Germinal center (tissue), 1 donor: ENCODE measurements at places on chromosomes 4 and X.

DNA sequence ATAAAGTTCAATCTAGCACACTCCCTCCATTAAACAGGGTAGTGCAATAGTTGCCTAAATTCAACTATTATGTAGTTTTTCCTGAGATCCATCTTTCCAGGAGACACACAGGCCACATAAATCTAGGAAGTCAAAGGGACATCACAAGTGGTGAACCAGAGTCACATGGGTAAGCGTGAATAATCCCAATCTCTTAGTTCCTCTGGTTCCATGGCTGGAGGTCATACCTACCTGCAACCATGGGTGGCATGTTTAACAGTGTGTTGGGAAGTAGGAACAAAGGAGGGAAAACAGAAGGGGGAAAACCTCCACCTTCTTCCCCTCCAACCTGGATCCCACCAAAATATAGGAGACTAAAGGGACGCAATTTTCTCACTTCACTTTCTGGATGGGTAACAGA lies 2651.6 kb downstream of the ARAP2 start:
- DNase-seq: no peak

GRCh38 chr4:75099321-75099720 lies 166.4 kb downstream of the PARM1 start:
- DNase-seq: peak; percentile 9

- no peak for DNase-seq
These were observed 23.4 kb downstream of the SEPTIN6 start for GRCh38 chrX:119669424-119670037.

GRCh38 chrX:41320393-41320792 lies 13.6 kb upstream of the DDX3X start:
- DNase-seq: no peak

DNA sequence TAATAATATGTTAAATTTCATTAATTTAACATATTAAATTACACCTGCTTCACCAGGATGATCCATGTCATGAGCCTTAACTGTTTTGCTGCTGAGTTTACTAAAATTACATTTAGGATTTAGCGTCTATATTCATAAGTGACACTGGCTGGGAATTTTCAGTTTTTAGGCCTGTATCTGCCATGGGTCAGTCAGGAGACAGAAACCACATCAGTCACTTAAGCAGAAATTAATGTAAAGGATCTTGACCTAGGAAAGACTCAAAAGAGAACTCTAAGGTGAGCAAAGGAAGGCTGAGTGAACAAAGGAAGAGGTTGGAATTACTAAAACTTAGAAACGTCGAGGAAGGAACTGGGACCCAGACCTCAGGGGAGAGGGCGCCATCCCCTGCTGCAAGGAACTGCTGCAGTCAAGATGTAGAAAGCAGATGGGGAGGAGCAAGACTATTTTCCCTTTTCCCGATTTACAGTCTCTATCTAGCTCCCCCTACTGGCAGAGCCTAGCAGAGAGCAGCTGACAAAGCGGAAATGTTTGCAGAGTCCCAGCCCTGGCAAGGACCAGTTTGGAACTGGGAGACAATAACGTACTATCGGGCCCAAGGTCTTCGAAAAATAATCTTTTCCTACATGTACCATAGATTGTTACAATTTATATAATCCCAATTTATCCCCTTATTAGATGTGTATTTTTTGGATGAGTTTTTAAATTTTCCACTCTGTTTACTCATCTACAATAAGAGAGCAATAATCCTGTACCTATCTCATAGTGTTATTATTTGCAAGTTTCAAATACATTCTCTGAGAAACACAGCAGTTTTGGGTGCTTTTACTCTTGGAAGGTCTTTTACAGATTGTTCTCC lies 22.6 kb upstream of the RBBP7 start:
- peak; percentile 62 for DNase-seq

GRCh38 chrX:10986616-10987015 lies 124.5 kb upstream of the HCCS start:
- DNase-seq: no peak

DNA sequence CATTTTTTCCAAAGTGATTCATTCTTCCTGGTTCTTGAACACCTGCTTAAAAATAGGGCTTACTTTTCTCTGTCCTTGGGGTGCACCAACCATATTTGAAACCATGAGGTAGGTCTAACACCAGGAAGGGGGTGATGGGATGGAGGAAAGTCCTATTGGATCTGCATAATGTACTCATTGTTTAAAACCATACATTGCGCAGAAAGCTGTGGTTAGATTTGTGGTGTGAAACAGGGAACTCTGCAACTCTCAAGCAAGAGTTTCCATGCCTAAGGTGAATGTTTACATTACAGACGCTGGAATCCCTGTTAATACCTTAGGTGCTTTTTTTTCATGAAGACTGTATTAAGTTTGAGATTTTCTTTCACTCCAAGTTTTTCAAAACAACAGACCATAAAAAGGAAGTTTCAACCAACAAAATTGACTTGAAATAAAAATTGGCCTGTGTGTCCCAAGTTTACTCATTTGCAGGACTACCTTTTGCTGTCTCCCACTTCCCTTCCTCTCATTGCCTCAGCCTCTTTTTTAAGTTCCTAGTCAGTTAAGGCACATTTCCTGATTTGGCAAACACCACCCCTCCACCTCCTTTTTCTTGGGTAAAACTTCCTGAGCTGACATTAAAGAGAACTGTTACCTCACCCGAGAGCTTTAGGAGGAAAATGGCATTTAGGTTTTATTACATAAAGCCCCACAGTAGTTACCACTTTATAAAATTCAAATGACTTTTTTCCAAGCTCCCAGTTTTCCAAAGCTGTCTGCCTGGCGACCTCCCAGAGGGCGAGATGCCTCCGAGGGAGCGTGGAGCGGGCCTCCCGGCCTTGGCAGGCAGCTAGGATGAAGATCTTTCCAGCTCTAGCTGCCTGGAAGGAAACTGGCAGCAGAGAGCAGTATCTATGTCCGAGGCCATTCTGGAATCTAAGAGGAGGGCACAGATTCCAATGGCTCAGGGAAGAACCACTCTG lies 47.9 kb upstream of the RBPJ start:
- no peak for DNase-seq

DNA sequence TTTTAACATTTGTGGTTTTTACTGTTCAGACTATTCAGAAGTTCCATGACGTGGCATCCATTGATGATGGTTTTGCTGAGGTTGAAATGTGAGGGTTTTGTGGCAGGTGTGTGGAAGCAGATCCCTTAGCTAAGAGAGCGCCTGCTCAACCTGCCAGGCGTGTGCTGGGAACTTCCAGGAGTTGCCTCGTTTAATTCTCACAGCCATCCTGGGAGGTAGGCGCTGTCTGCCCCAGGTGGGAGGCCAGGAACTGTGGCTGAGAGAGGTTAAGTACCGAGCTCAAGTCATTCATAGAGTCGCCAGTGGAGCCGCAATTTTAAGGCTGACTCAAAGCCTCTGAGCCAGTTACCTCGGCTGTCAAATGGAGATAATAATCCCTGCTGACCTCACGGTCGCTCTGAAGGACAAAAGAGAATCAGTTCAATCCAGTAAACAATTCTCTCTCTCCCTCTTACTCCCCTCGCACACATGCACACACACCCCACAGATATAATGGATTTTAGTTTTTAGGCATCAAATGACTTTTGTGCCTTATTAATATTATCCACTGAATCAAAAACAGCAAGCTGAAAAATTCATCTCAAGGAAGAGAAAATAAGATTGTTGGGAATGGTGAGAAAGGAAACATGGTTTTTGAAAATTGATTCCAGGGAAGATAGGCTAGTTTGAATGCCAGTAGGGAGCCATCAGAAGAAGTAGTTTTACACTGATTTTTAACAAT lies 171.3 kb downstream of the PTTG2 start:
- no peak for DNase-seq

GRCh38 chr4:5165420-5166369 lies 114.4 kb downstream of the STK32B start:
- no peak for DNase-seq

DNA sequence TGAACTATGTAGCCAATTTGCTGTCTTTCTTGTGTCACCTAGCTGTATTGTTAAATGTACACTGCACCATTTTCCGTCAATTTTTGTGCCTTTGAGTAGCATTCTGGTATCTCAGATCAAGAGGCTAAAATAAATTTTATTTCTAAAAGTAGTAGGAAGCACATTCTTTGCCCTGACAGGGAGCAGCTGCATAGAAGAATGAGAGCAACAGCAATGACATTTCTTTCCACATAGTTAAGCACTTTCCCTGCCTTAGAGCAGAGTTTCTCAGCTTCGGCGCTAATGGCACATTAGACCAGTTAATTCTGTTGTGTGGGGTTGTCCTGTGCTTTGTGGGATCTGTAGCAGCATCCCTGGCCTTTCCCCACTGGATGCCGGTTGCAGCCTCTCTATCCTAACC lies 173.9 kb downstream of the CHIC2 start:
- DNase-seq: no peak

GRCh38 chr4:186699298-186699697 lies 24.4 kb downstream of the FAT1 start:
- no peak for DNase-seq

GRCh38 chr4:4689694-4690440 lies 148.0 kb upstream of the STX18 start:
- no peak for DNase-seq
